ENCODE measurements at places on chromosomes 13 and 19. TPM values are rescaled to one million over a fixed set of nuclear protein-coding genes. Genes with fewer than 3 reads are reported as not detected.

The ATXN8OS gene
- total RNA-seq = not detected

The SIGLEC12 gene
- not detected for total RNA-seq

The CCL25 gene
- total RNA-seq = not detected

The C2CD4C gene
- 13.2 TPM for total RNA-seq

The TEX26 gene
- not detected for total RNA-seq

DNA sequence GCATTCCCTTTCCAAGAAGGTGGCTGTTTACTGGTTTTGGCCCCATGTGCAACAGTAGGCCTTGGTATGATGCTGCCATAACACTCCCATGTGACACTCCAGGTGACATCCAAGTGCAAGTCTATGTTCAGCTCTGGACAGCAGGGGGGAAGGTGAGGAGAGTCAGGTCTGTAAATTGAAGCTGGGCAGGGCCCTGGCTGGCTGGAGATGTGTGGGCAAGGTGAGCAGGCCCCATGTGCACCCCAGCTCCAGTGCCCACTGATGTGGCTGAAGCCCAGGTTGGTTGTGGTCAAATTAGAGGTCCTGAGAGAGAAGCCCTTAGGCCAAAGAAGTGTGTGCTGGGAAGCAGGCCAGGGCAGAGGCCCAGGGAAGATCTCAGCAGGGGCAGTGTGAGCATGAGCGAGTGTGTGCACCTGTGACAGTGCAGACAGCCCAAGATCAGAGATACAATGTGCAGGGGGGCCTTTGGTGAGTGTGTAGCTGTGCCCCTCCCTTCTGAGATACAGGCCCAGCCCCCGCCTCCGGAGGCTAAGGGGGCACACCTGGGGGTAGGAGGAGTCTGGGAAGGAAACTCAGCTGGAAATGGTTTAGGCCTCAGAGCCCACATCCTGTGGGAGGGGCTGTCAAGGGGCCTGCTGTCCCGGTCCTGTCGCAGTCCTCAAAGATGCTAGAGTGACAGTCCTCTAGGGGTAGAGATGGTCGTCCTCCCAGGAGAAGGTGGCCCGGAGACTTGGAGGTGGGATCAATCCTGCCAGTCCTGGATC lies 18.6 kb downstream of the DEDD2 start:
- H3K4me3 ChIP-seq = no peak overlapping the region
- no peak for DNase-seq
- no peaks in the 10 kb centered on the region for H3K27me3 ChIP-seq
- H3K4me1 ChIP-seq = no peaks in the 10 kb centered on the region

DNA sequence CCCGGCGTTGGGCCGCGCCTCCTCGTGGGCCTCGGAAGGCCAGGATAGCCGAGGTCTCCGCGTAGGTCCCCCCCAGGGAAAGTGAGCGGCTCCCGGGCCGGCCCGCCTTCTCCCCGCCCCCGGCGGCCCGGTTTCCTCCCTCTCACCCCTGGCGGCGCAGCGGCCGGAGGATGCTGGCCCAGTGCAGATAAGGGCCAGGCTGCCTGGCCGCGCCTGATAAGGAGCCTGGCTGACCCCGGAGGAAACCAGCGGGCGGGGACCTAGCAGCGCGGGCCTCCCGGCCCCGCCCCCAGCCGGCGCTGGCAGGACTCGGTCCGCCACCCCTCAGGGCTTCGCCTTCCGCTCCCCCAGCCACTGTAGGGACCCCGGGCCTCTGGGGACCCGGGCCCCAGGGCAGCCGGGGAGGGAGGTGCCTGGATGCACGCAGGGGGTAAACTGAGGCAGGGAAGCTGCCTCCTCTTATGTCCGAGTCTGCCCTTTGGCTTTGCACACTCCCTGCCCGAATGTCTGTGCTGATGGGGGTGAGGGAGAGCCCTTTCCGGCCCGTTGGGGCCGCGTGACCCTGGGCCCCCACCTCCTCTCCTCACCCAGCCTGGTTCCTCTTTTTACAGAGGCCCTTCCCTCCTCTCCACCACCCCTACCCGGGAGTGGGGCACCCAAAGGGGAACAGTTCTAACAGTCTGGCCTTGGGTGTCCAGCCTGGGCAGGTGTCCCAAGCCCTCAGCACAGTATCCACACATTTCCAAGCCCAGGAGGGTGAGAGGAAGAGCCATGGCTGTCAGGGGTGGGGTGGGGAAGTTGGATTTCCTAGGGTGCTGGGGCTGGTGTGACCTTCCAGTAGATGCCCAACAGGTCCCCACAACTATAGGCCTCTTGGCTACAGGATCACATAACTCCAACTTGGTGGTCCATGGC lies at the start of gene LYL1:
TSS of gene LYL1 (minus strand) at position 193 of the 915 bp plus-strand sequence. CDS start 1,687 bp downstream, outside the sequence.
- no peaks in the 10 kb centered on the region for H3K4me1 ChIP-seq
- peak; percentile 46 for DNase-seq
- peaks cover 2% of the 10 kb centered on the region for H3K36me3 ChIP-seq
- H3K27me3 ChIP-seq = peaks cover 29% of the 10 kb centered on the region
- H3K4me3 ChIP-seq = no peak within 1 kb of the TSS

GRCh38 chr19:14502334-14503092 lies 6.6 kb upstream of the GIPC1 start:
- no peak for DNase-seq
- no peak overlapping the region for H3K4me3 ChIP-seq
- H3K4me1 ChIP-seq = peaks cover 20% of the 10 kb centered on the region
- H3K36me3 ChIP-seq = no peaks in the 10 kb centered on the region
- no peaks in the 10 kb centered on the region for H3K27me3 ChIP-seq

- H3K4me3 ChIP-seq = no peak overlapping the region
- no peaks in the 10 kb centered on the region for H3K4me1 ChIP-seq
- DNase-seq = no peak
- H3K27me3 ChIP-seq = peaks cover 37% of the 10 kb centered on the region
Measured at GRCh38 chr13:101412076-101412475, 4.2 kb downstream of the NALCN start.

GRCh38 chr13:99258210-99258860 lies at the start of gene GPR18:
TSS of gene GPR18 (minus strand) at chr13:99258379. CDS start at chr13:99255872, 2,507 bp downstream.
- H3K4me1 ChIP-seq = peaks cover 2% of the 10 kb centered on the region
- DNase-seq = no peak
- no peak within 1 kb of the TSS for H3K4me3 ChIP-seq
- H3K36me3 ChIP-seq = peaks cover 8% of the 10 kb centered on the region
- H3K27me3 ChIP-seq = no peaks in the 10 kb centered on the region
- no peak within 1 kb of the TSS for H3K27ac ChIP-seq

- DNase-seq = no peak
- peaks cover 34% of the 10 kb centered on the region for H3K27me3 ChIP-seq
- no peaks in the 10 kb centered on the region for H3K36me3 ChIP-seq
Measured at GRCh38 chr19:29477831-29478577, 47.8 kb upstream of the VSTM2B start.
